Fibroblast of the aortic adventitia (primary cell): ENCODE measurements at places on chromosomes 5 and 9. TPM values are rescaled to one million over a fixed set of nuclear protein-coding genes. Genes with fewer than 3 reads are reported as not detected.

KIF24 gene
- total RNA-seq: 0.74 and 8.2 TPM in 2 replicates

- DNase-seq: no peak
Measured at GRCh38 chr5:119811458-119811857, 182.1 kb downstream of the FAM170A start.

CORO2A gene
- total RNA-seq: 0.36 and 0.57 TPM in 2 replicates

GRCh38 chr5:123512611-123513461, 859 bp downstream of the CSNK1G3 start:
- peak; percentile 34 for DNase-seq

GRCh38 chr9:124238546-124239140, 19.1 kb upstream of the NEK6 start:
- DNase-seq: no peak

KCNIP1 gene
- not detected in 2 replicates for total RNA-seq

DNA sequence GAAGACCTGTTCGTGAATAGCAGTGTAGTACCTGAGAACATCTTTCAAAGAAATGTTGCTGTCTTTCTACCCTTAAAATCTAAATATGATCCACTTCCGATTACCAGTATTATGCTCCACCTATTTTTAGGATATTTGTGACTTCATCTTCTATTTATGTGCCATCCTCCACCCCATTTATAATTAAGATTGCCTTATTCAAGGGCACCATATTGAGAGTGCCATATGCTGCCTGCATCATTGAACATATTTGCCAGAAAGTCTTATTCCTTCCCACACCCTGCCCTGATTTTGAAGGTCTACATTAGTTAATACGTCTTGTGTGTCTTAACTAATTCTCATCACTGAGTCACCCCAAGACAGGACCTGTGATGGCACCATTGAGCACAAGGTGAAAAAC, 1076.7 kb downstream of the CDH12 start:
- no peak for DNase-seq

SLCO4C1 gene
- total RNA-seq: 0.09 TPM in 1 of 2 replicates, not detected in the other

DNA sequence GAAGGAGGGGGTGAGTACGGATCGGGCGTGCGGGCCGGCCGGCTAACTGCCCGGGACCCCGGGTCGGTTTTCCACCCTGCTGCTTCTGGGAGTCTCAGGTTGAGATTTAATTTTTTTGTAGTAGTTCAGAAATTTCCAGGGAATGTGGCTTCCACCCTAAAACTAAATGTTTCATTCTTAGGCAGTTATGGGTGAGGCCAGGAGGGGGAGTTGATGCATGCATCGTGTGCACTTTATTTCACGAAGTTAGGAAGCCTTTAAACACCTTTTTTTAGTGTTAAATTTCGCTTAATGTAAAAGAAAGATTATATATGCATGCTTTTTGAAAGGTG, 905 bp downstream of the CDK9 start:
- peak; percentile 51 for DNase-seq

OR1J2 gene
- 1.6 TPM in 1 of 2 replicates, not detected in the other for total RNA-seq

PPP2R2B gene
- total RNA-seq: 1.6 TPM in 1 of 2 replicates, not detected in the other

DOCK8 gene
- total RNA-seq: 0.08 and 0.18 TPM in 2 replicates

DNA sequence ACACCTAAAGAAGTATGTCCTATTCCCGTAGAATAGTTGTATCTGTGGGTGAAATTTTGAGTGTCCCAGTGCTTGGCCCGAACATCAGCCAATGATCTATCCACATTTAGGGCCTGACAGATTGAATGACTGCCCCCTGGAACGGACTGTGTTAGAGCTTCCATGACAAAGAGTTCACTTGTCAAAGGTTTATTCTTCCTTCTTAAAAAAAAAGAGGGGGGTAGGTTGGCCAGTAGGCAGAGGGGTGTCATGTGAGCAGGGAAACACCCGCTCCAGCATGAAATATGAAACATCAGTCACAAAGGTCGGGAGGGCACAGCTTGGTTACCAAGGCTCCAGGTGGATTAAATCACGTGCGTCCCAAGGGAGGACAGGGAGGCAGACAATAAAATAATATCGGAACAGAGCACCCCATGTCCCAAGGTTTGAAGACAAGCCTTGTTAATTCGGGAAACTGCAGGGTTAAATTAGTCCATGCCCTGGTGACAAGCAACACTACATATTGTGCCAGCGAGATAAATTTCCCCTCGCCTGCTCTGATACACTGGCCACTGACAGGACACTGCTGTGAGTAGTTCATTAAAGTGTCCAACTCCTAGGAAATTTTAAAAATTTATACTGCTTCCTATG, 401.2 kb downstream of the IRX1 start:
- DNase-seq: no peak

CYSRT1 gene
- 0.36 and 0.49 TPM in 2 replicates for total RNA-seq

DNA sequence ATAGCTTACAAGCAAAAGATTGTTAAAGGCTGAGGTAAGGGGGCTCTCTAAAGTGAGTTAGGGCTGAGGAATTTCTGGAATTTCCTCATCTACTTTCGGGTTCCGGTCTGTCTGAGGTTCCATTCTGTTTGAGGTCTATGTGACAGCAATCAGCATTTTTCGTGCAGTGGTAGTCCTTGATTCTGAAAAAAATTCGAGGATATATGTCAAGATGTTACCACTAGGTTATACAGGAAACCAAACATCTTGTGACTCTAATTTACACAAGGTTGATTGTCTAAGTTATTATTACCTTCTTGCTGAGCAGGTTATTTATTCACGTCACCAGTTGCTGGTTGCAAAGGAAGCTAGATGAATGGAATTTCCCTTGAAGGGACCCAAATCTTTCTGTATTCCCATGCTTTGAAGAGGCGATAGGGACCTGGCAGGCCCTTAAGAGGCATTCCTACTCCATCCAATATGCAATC, 35.2 kb downstream of the RLN2 start:
- peak; percentile 48 for DNase-seq

- DNase-seq: peak; percentile 32
Measured at GRCh38 chr5:151030379-151030778, 10.0 kb downstream of the GPX3 start.

DNA sequence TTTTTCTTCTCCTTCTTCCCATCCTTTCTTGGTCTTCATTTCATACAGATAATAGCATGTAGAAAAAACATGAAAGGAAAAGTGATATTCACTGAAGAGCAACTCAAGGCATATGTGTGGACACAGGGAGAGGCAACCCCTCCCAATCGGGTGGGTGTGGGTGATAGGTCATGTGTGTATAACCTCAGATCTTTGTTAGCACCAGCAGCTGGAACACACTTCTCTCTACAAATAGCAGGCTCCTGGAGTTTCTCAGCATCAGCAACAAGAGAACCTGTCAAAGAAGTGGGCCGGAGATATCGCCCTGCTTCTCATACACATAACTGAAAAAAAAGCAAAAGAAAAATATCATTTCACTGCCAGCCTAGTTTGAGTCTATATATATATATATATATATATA, 426.4 kb downstream of the DTWD2 start:
- no peak for DNase-seq

GRCh38 chr9:134374301-134375010, 48.2 kb downstream of the RXRA start:
- DNase-seq: no peak
